SK-N-MC (cell line): ENCODE measurements at places on chromosomes 5 and 9.

- DNase-seq, result no peak
Measured at GRCh38 chr5:141234109-141234667, 11.0 kb upstream of the PCDHB15 start.

DNA sequence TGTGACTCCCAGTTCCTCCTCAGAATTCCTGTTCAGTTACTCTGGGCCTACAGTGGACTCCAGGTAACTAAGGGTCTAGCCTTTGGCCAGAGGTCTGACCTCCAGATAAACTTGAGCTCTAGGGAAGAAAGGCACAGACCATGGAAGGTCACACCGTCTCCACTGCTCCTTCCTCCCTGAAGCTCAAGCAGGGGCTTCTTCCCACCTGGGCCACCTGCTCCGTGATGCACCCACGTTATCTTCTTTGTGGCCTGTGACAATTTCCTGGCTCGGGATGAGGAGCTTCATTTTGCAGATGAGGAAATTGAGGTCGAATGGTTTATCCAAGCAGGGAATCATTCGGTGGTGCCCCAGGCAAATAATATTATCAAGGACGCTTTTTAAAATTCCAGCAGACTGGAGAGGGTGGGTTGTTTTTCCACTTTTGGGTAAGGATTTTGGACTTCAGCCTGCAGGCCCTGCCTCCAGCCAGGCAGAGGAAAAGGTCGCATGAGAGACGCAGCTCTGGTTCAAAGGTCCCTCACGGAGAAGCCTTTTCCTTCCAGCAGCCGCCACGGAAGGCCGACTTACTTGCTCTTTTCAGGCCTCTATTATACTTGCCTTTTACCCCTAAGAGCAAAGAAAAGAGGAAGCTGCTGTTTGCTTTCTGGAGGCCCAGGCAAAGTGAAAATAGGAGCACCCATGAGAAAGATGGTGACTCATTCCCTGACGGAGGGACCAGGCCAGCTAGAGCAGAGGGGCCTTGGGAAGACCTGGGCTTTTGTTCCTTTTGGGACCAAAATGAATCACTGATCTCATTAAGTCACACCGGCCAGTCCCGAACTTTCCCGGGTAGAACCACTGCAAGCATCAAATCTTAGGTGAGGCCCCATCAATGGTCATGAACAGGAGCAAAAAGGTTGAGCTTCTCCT, 22.8 kb upstream of the DUSP1 start:
- DNase-seq, result no peak

- DNase-seq, result no peak
Measured at GRCh38 chr5:31657315-31657979, 18.5 kb downstream of the PDZD2 start.

- DNase-seq, result no peak
Measured at GRCh38 chr5:6714226-6715041, 1.2 kb downstream of the TENT4A start.

DNA sequence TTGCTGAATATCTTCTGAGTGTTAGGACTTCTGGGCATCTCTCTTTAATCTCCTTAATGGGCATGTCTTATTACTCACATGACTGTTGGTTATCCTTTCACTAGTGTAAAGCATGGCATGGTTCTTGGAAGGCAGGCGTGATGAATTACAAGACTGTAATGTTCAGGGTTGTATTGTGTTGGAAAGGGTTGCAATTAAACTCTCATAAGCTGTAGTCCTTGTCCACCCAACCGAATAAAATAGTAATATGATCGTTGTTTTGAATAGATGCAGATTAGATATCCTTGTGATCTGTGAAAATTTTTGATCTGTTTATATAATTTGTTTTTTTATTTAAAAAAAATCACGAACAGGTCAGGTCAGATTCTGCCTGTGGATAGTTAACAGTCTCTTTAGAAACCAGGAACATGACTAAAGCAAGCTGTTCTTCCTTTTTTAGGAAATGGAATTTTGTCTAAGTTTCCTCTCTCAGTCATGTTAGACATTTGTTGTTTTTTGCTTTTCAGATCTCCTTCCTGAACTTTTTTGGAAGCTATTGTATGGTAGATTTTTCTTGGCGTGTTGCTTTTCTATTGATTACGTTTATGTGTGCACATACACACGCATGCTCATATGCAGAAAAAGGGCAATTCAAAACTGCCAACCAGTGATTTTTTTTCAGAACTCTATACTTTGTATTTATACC, 121.8 kb downstream of the ARHGEF28 start:
- no peak for DNase-seq

GRCh38 chr9:4055032-4055431, 244.8 kb downstream of the GLIS3 start:
- no peak for DNase-seq

- DNase-seq, result no peak
Measured at GRCh38 chr5:142453932-142454331, 129.1 kb upstream of the SPRY4 start.

DNA sequence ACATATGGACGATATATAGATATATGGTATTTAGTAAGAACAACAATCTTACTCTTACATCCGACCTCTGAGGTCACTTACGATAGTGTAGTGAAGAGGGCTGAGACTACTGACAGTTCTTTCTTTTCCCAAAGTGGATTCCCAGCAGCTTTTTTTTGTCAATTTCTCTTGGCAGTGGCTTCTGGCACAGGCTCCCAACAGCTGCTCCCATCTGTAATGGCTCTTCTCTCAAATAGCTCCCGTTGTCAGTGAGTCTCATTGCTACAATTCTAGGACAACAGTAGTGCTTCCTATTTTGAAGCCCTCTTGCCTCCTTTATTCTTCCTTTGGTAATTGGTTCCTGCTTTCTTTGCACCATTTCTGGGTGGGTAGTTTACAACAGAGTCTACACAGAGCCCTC, 68.4 kb downstream of the SLC25A46 start:
- no peak for DNase-seq

DNA sequence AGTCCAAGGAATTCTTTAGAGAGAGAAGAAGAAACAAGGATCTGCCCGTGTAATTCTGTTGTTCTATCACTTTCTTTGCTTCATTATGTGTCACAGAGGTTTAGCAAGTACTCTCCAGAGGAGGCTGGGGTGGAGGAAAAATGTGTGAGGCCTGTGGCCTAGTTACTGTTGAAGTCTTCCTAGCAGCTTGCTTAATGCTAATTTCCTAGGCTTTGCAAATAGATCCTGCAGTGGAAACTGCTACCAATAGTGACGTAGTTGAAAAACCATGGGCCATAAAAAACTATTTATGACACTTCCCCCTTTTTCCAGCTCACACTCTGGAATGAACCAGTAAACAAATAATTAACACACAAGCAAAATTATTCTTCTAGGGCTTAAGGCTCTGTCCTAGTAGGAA, 27.0 kb upstream of the C9orf72 start:
- no peak for DNase-seq

GRCh38 chr5:102922799-102923477, 167.8 kb downstream of the PAM start:
- no peak for DNase-seq
